ENCODE measurements at places on chromosomes 4 and X. TPM values are rescaled to one million over a fixed set of nuclear protein-coding genes. Genes with fewer than 3 reads are reported as not detected.

DNA sequence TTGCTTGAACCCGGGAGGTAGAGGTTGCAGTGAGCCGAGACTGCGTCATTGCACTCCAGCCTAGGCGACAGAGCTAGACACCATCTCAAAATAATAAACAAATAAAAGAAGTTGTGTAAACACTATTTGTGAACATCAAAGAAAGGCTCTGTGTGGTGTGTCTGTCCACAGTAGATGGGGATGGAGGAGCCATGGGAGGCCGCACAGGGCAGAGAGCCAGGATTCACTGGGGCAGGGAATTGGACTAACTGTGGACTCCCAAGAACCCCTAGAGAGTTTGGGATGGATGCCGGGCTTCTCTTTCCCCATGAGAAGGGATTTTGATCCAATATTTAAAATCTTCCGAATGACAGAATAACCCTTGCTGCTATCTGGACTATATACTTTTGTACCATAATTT, 26.5 kb downstream of the TBC1D1 start:
- DNase-seq: no peak

GRCh38 chr4:112231779-112232713, at the start of gene AP1AR:
AP1AR (plus strand) TSS chr4:112231787; CDS start chr4:112232092, 305 bp downstream.
- DNase-seq: peak; percentile 88

DNA sequence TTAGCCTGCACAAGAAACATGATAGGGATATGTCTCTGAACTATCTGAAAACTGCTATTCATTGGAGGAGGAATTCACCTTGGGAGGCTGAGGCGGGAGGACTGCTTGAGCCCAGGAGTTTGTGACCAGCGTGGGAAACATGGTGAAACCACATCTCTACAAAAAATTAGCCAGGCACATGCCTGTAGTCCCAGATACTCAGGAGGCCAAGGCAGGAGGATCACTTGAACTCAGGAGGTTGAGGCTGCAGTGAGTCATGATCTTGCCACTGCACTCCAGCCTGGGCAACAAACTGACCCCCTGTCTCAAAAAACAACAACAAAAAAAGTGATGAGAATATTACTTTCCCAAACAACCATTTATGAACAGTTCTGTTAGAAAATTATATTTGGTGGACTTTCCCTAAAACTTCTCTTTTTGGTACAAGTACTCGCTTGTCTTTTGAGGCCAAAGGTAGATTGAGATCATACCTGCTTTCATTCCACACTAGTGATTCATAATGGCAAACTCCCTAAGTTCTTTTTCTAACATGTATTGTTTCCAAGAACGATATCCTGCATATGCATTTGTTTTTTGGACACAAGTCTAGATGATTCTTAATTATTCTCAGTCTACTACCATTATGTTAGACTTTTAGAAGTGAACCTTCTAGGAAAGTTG, 33.4 kb downstream of the METTL14 start:
- DNase-seq: no peak

- DNase-seq: no peak
These were observed 349.0 kb downstream of the PCDH7 start for GRCh38 chr4:31069151-31069550.

DNA sequence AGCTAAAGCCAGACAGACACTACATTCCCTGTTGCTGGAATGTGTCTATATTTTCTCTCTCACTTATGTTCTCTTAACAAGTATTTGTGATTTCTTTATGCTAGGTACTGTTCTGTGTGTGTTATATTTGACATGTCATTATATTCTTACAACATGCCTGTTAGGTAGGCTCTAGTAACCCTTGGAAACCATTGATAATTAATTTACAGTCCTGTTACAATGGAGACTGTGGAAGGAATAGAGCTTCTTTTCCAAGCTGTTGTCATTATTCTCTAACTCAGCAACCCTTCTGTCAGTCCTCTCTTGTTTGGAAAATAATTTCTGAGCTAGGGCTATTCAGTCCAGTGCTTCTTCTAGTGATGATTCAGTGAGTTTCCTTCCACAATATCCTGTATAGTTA, 419.1 kb upstream of the BOD1L1 start:
- no peak for DNase-seq

- DNase-seq: no peak
These were observed 15.8 kb upstream of the DHRSX start for GRCh38 chrX:2516623-2517022.

DNA sequence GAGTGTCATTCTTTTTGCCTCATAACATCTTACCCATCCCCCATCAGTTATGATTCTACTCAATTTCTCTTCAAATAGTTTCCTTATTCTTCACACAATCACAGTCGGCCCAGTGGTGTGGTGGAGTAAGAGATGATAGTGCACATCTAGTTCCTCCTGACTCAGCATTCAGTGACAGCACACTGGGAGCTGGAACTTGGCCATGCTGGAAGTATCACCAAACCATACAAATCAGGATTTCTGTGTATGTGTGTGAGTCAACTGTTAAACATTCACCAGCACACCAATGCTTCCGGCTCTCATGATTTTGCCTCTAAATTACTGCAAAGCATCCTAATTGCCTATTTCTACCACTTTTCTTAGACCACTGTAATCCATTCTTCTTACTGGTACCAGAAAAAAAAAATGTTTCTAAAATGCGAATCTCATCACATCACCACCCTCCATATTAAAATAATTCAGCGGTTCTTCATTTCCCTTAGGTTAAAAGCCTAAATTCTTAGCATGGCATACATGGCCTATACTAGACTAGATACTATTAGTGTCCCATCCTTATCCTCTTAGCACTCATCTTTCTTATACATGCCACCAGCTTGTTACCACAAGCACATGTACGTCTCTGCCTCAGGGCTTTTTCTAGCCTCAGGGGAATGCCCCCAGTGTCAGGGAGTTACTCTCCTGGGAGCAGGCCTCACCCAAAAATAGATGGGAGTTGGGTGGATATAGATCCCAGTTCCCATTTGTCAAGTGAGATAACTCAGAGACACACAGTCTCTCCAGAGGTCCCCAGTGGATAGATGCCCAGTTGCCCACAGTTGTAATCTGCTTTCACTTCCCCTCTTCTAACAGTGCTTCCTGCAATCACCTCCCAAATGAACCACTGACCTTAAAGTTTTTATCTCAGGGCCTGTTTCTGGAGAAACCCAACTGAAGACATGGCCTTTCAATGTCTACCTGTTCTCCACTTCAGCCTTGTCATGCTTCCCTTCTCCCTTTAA, 49.2 kb upstream of the DDX53 start:
- DNase-seq: no peak

- peak; percentile 44 for DNase-seq
These were observed 4.2 kb downstream of the MID1 start for GRCh38 chrX:10615931-10616774.

DNA sequence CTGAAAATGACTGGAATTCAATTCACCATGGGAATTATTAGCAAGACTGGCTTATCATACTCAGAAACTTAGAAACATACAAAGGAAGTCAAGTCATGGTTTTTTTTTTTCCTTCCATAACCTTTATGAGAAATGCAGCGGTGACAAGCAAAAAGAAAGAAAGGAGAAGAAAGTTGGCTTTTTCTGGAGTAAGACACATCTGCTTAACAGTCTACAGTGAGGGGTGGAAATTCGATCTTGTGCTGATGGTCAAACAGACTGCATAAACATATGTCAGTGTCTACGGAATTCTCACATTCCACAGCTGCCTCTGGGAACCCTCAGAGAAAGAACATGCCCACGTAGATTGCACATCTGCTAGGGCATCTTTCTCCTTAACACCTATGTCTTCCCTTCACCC, 54.6 kb downstream of the PROM1 start:
- no peak for DNase-seq

DNA sequence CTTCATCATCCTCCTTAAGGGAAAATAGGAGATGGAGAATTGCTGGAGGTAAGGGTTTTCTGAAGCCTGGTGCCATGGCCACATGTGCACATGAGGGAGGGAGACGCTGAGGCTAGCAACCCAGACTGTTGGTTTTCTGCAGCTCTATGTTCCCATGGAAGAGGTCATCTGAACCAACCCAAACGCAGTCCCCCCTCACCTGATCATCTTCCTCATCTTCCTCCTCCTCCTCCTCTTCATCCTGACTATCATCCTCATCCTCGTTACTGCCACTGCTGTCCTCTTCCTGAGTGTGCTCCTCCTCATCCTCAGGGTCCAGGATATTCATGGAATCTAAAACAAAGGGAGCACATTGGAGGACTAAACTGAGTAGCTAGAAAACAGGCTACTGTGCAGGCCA, 124.6 kb downstream of the HUWE1 start:
- no peak for DNase-seq

DNA sequence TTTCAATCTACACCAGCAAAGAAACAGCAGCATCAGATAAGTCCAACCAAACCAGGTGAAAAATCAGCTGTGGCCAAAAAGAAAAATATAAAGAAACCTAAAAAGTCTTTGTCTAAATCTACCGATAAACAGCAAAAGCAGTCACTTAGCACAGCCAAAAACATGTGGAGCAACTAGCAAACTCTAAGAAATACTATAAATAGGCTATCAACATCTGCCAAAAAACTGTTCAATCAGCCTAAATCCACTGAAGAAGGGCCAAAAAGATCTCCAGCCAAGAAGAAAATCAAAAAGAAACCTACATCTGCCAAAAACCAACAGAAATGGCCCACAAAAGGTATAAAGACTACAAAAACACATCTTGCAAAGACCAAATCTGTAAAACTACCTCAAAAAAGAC, 36.7 kb upstream of the CABS1 start:
- no peak for DNase-seq

- DNase-seq: no peak
These were observed 125.8 kb downstream of the HMX1 start for GRCh38 chr4:8745826-8746225.

DNA sequence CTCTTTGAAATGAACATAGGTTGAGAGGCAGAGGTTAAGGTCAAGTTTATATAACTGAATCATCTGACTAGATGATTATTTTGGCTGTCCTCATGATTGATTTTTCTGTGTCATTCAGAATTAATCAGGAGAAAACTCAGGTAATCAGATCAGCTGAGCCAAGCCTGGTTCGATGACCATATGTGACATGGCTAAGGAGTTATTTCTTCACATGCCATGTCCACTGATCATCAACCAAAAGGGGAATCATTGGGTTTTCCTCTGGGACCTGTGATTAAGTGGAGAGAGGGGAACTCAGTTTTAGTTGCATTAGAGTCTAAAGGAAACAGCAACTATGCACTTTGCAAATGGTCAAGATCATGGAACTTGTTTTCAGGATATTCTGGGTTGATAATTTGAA, 20.3 kb upstream of the PACRGL start:
- DNase-seq: no peak

DNA sequence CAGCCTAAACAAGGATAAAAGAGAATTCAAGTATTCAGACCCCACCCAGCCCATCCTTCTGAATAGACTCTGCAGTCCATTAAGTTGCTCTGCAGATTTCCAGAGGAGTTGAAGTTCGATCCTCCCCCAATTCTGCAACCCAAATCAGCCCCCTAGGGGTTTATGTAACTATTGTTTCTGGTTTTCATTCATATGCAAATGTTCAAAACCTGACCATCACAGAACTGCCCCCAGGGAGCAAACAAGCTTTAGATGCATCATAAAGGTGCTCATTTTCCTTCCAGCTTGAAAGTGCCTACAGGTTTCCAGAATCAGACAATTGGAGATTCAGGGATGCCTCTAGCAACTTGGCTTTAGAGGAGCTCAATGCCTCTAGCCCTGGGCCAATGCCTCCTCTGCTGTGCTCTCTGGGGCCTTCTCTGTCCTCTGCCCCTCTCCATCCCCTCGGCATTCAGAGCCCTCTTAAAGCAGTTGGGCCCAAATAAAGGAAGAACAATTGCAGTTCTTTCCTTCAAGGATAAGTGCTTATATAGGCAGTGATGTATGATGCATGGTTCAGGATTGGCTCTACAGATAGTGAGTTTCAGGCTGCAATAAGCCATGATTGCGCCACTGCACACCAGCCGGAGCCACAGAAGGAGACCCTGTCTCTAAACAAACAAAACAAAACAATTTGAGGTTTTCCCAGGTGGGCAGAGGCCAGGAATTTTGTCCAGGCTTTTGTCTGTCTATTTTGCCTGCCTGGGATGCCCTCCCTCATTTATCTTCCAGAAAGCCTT, 23.5 kb upstream of the SPINK2 start:
- no peak for DNase-seq

Gene FSTL5
- total RNA-seq: 0.14 TPM

Gene HMX1
- not detected for total RNA-seq

Gene RBMXL3
- not detected for total RNA-seq

Gene DSPP
- not detected for total RNA-seq

Gene ARHGEF38
- 11.6 TPM for total RNA-seq

All from left colon (tissue), 2 donors.